ENCODE measurements at places on chromosomes 12 and 14. TPM values are rescaled to one million over a fixed set of nuclear protein-coding genes. Genes with fewer than 3 reads are reported as not detected.

CCDC198 gene
- not detected for total RNA-seq

- H3K27me3 ChIP-seq = peaks cover 1% of the 10 kb centered on the region
- no peak for DNase-seq
- no peak overlapping the region for H3K4me3 ChIP-seq
- H3K27ac ChIP-seq = no peak overlapping the region
- H3K36me3 ChIP-seq = no peaks in the 10 kb centered on the region
Observed at GRCh38 chr12:125218952-125219351, 153.7 kb downstream of the AACS start.

DNA sequence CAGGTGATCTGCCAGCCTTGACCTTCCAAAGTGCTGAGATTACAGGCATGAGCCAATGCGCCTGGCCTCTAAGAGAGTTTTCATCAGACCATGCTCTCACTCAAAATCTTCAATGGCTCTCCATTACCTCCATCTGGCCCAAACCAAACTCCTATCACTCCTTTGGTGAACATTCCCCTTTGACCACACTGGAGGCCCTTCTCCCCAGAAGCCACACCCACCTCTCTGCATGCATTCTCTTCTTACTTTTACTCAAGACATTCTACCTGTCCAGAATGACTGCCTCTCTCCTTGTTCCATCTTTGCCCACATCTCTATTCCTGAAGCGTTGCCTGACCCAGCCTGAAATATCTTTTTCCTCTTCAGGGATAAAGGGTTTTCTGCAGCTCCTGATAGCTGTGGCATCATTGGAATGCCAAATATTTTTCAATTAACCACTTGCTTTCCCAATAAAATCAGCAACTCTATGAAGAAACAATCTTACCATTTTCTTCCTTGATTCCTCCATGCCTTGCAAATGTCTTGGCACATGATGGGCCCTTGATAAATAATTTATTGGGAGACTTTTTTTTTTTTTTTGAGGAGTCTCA lies 15.5 kb downstream of the PLEK2 start:
- no peak overlapping the region for H3K27ac ChIP-seq
- peaks cover 1% of the 10 kb centered on the region for H3K4me1 ChIP-seq
- H3K36me3 ChIP-seq = no peaks in the 10 kb centered on the region
- DNase-seq = no peak
- H3K27me3 ChIP-seq = peaks cover 1% of the 10 kb centered on the region

DNA sequence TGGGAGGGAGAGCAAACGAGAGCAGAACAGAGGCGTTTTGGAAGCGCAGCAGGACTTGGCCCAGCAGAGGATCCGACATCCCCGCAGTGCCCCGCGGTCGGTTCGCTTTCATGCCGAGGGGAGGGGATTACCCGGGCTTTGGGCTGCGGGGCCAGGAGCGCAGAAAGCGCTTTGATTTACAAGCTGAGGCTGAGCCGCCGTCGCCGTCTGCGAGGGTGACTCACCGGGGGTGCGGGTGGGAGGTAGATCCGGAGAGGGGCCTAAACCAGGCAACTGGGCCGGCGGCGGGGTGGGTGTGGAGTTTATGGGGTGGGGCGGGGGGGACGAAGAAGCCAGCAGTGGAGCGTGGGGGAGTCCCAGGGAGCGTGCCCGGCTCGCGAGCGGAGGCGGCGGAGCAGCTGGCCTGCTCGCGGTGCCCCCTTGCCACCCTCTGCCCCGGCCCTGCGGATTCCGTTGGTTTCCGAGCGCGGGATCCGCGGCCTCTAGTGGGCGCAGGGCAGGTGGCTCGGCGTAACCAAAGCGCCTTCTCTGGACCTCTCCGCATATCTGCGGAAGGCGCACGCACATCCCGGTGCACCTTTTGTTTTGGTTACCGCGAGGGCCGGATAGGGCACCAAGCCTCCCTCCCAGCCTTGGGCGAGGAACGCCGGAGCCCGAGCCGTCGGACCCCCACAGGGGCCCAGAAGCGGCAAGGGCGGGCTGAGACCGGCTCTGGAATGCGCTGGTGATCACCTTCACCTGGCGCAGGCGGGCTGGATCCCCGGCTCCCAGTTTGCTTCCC lies 2.6 kb downstream of the SIX4 start:
- DNase-seq = peak; percentile 18
- H3K27me3 ChIP-seq = peaks cover 57% of the 10 kb centered on the region
- no peak overlapping the region for H3K27ac ChIP-seq

DNA sequence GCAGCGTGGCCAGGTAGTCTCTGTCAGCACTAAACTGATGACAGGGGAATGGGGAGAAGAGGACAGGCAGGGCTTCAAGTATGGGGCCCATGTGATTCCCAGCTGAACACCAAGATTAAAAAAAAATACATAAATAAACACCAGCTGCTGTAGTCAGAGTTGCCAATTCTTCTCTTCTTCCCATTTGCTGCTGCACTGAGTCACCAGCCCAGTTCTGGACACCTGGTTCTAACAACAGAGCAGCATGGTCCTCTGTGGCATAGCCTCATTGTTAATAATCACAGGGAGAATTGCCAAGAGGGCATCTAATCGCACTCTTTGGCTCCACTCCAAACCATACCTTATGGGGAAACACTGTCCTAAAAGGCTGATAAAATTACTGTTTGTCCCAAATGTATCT lies 15.1 kb downstream of the PPM1H start:
- no peak overlapping the region for H3K27ac ChIP-seq
- H3K36me3 ChIP-seq = no peaks in the 10 kb centered on the region
- DNase-seq = no peak
- H3K27me3 ChIP-seq = peaks cover 6% of the 10 kb centered on the region
- no peaks in the 10 kb centered on the region for H3K4me1 ChIP-seq

- no peak overlapping the region for H3K27ac ChIP-seq
- H3K27me3 ChIP-seq = no peaks in the 10 kb centered on the region
- no peak overlapping the region for H3K4me3 ChIP-seq
- peaks cover 22% of the 10 kb centered on the region for H3K4me1 ChIP-seq
- no peak for DNase-seq
Observed at GRCh38 chr12:109896188-109896587, 3.9 kb upstream of the TCHP start.

GRCh38 chr12:91565846-91566245 lies 383.2 kb upstream of the DCN start:
- H3K4me3 ChIP-seq = no peak overlapping the region
- H3K4me1 ChIP-seq = peaks cover 33% of the 10 kb centered on the region
- H3K36me3 ChIP-seq = no peaks in the 10 kb centered on the region
- H3K27ac ChIP-seq = no peak overlapping the region
- no peak for DNase-seq
- no peaks in the 10 kb centered on the region for H3K27me3 ChIP-seq

SEL1L gene
- total RNA-seq = 52.6 TPM

- H3K27me3 ChIP-seq = no peaks in the 10 kb centered on the region
- DNase-seq = no peak
- no peak overlapping the region for H3K4me3 ChIP-seq
- peaks cover 3% of the 10 kb centered on the region for H3K4me1 ChIP-seq
- peaks cover 3% of the 10 kb centered on the region for H3K36me3 ChIP-seq
- H3K27ac ChIP-seq = no peak overlapping the region
Observed at GRCh38 chr12:51253276-51253675, 14.7 kb downstream of the DAZAP2 start.

GRCh38 chr12:78584695-78585094 lies 279.9 kb upstream of the SYT1 start:
- H3K36me3 ChIP-seq = no peaks in the 10 kb centered on the region
- no peak overlapping the region for H3K27ac ChIP-seq
- H3K4me3 ChIP-seq = no peak overlapping the region
- no peaks in the 10 kb centered on the region for H3K27me3 ChIP-seq

- H3K27me3 ChIP-seq = no peaks in the 10 kb centered on the region
- no peak for DNase-seq
- H3K36me3 ChIP-seq = peaks cover 46% of the 10 kb centered on the region
- H3K4me1 ChIP-seq = peaks cover 65% of the 10 kb centered on the region
- H3K4me3 ChIP-seq = no peak overlapping the region
Observed at GRCh38 chr14:89639687-89640086, 222.7 kb upstream of the FOXN3 start.

ABCC9 gene
- 0.07 TPM for total RNA-seq

PPFIA2 gene
- not detected for total RNA-seq

- H3K27ac ChIP-seq = no peak overlapping the region
- DNase-seq = no peak
- no peaks in the 10 kb centered on the region for H3K4me1 ChIP-seq
- no peaks in the 10 kb centered on the region for H3K27me3 ChIP-seq
- H3K36me3 ChIP-seq = no peaks in the 10 kb centered on the region
Observed at GRCh38 chr12:61920230-61920629, 340.0 kb upstream of the USP15 start.

- DNase-seq = no peak
- no peak overlapping the region for H3K27ac ChIP-seq
- H3K4me1 ChIP-seq = no peaks in the 10 kb centered on the region
- no peak overlapping the region for H3K4me3 ChIP-seq
Observed at GRCh38 chr14:56703947-56704346, 106.3 kb downstream of the OTX2 start.

- no peaks in the 10 kb centered on the region for H3K36me3 ChIP-seq
- H3K4me1 ChIP-seq = no peaks in the 10 kb centered on the region
- H3K27ac ChIP-seq = no peak overlapping the region
- no peak for DNase-seq
- H3K4me3 ChIP-seq = no peak overlapping the region
Observed at GRCh38 chr12:98998697-98999299, 353.7 kb downstream of the APAF1 start.

CIROP gene
- not detected for total RNA-seq

TAS2R9 gene
- total RNA-seq = not detected

IL26 gene
- total RNA-seq = 0.30 TPM

GRCh38 chr14:68665131-68665530 lies 127.7 kb downstream of the ZFP36L1 start:
- H3K4me1 ChIP-seq = peaks cover 53% of the 10 kb centered on the region
- H3K27ac ChIP-seq = peak overlapping the region; percentile 80
- H3K36me3 ChIP-seq = peaks cover 2% of the 10 kb centered on the region
- no peak for DNase-seq

DNA sequence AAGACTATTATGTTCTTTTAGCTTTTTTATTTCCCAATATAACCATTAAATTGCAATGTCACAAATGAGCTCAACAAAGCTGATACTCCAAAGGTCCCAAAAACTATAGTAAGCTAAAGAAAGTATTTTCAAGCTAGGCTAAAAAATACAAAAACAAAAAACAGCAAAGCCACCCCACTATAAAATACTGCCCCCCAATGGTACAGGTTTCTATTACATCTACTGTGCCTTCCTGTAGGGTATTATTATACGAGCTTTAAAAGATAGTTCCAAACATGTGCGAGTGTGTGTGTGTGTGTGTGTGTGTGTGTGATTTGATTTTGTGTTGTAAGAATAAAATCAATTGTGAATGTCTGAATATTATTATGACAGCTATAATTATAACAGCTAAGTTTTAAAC lies 1.1 kb downstream of the IFNG start:
- peaks cover under 1% of the 10 kb centered on the region for H3K36me3 ChIP-seq
- no peak overlapping the region for H3K27ac ChIP-seq
- H3K4me3 ChIP-seq = peak overlapping the region; percentile 13
- H3K27me3 ChIP-seq = no peaks in the 10 kb centered on the region
